Placental pericyte (primary cell): ENCODE measurements at places on chromosomes 6 and 20. TPM values are rescaled to one million over a fixed set of nuclear protein-coding genes. Genes with fewer than 3 reads are reported as not detected.

The ATP9A gene
- total RNA-seq, result 25.4 and 27.8 TPM in 2 replicates

The DOK5 gene
- 0.14 and 0.66 TPM in 2 replicates for total RNA-seq

The ECT2L gene
- total RNA-seq, result not detected in 2 replicates

The NRSN1 gene
- not detected in 2 replicates for total RNA-seq

The DEFB129 gene
- not detected in 2 replicates for total RNA-seq

The SLC4A11 gene
- total RNA-seq, result 2.2 and 2.9 TPM in 2 replicates

The SCRT2 gene
- not detected in 2 replicates for total RNA-seq

The PYGB gene
- total RNA-seq, result 172 and 182 TPM in 2 replicates

The KCNK17 gene
- total RNA-seq, result not detected in 2 replicates

The FAXC gene
- 0.14 TPM in 1 of 2 replicates, not detected in the other for total RNA-seq

The BHLHE23 gene
- not detected in 2 replicates for total RNA-seq

The CST2 gene
- 0.57 TPM in 1 of 2 replicates, not detected in the other for total RNA-seq

The AVP gene
- not detected in 2 replicates for total RNA-seq

The GLP1R gene
- total RNA-seq, result not detected in 2 replicates

The MEA1 gene
- total RNA-seq, result 60.1 and 63.2 TPM in 2 replicates

The OLIG3 gene
- total RNA-seq, result not detected in 2 replicates

The TBXT gene
- not detected in 2 replicates for total RNA-seq

The ERVFRD-1 gene
- total RNA-seq, result 0.22 TPM in 1 of 2 replicates, not detected in the other

The GDAP1L1 gene
- not detected in 2 replicates for total RNA-seq

The SNAP91 gene
- under 0.01 TPM in 1 of 2 replicates, not detected in the other for total RNA-seq

The LST1 gene
- total RNA-seq, result not detected in 2 replicates

The TFAP2D gene
- not detected in 2 replicates for total RNA-seq

The DYNLT2 gene
- 1.1 and 1.3 TPM in 2 replicates for total RNA-seq

The FRK gene
- 0.29 and 0.44 TPM in 2 replicates for total RNA-seq

The MTHFD1L gene
- 56.1 and 63.7 TPM in 2 replicates for total RNA-seq

The LPA gene
- not detected in 2 replicates for total RNA-seq

The EPPIN gene
- total RNA-seq, result not detected in 2 replicates

The CDSN gene
- 0.14 TPM in 1 of 2 replicates, not detected in the other for total RNA-seq

The ACTL10 gene
- 1.1 and 1.6 TPM in 2 replicates for total RNA-seq

The TSPO2 gene
- not detected in 2 replicates for total RNA-seq

The CLIC5 gene
- not detected in 2 replicates for total RNA-seq

The SNRPB2 gene
- 44.8 and 47.3 TPM in 2 replicates for total RNA-seq
